ENCODE measurements at places on chromosomes 3 and 15.

DNA sequence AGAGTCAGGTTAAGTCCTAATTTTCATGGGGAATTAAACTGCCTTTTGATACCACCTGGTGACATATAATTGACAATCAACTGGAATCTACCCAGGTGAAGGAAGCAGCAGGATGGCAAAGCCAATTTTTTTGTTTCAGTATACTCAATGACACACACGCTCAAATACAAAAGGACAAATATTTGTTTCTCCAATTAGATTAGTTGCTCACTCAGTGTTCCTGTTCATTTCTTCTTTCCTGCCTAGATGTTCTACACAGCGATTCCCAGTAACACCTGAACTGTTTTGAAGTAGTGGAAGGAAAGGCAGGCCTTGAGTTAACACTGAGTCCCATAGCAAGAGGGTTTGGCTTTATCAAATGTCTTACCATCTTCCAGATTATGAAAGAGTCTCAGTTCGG is 157.5 kb downstream of the PDZRN3 start:
- DNase-seq, result no peak

- DNase-seq, result no peak
These were observed 26.0 kb downstream of the TMEM158 start for GRCh38 chr3:45199837-45200648.

GRCh38 chr3:40398346-40398745 is 11.4 kb downstream of the ENTPD3 start:
- no peak for DNase-seq

GRCh38 chr3:50617096-50617791 is at the start of gene MAPKAPK3:
Gene MAPKAPK3, plus strand, starts transcription at chr3:50617151. Its CDS starts 415 bp downstream, at chr3:50617566.
- no peak for DNase-seq

DNA sequence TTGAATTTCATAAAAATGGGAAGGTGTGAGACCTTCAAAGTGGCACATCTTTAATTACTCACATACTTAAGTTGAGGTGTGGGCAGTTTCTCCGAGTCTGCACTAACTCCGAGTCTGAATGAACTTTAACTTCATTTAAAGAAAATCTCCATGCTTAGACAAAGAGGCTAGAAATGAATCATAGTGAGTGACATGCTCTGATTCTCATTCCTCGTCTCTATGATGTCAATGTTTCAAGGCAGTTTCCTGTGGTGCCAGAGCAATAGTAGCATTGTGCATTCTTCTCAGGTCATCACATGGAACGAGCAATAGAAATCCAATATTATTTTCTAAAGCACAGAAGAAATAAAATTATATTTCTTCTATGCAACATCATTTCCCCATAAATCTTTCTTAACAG is 224.8 kb downstream of the KCNMB2 start:
- no peak for DNase-seq

- no peak for DNase-seq
These were observed 48.9 kb downstream of the DLG1 start for GRCh38 chr3:197249542-197249941.

GRCh38 chr15:58489289-58490085 is 57.7 kb downstream of the LIPC start:
- DNase-seq, result no peak

DNA sequence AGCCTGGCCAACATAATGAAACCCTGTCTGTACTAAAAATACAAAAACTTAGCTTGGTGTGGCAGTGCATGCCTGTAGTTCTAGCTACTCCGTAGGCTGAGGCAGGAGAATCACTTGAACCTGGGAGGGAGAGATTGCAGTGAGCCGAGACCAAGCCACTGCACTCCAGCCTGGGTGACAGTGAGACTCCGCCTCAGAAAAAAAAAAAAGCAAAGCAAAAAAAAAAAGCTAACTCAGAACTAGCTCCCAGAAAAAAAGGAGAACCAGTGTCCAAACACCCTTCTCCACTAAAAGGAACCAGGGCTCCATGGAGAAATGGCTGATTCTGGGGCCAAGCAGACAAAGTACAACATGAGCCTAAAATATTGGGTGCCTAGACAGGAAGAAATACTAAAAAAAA is 16.7 kb upstream of the CRTC3 start:
- DNase-seq, result no peak

All from stimulated activated CD4-positive, alpha-beta T cell treated with anti-CD3 and anti-CD28 coated beads, Interleukin-15, amount 100 ng/mL, for 24 hours (primary cell).